ENCODE measurements at places on chromosomes 1 and 21. TPM values are rescaled to one million over a fixed set of nuclear protein-coding genes. Genes with fewer than 3 reads are reported as not detected.

Gene MYCL
- total RNA-seq = 4.6 TPM

Gene RHBDL2
- 15.1 TPM for total RNA-seq

Gene TMEM82
- not detected for total RNA-seq

Gene TTLL7
- 22.4 TPM for total RNA-seq

- DNase-seq = no peak
Observed at GRCh38 chr1:152924191-152924590, 15.8 kb downstream of the IVL start.
